ENCODE measurements at places on chromosomes 7 and 10.

DNA sequence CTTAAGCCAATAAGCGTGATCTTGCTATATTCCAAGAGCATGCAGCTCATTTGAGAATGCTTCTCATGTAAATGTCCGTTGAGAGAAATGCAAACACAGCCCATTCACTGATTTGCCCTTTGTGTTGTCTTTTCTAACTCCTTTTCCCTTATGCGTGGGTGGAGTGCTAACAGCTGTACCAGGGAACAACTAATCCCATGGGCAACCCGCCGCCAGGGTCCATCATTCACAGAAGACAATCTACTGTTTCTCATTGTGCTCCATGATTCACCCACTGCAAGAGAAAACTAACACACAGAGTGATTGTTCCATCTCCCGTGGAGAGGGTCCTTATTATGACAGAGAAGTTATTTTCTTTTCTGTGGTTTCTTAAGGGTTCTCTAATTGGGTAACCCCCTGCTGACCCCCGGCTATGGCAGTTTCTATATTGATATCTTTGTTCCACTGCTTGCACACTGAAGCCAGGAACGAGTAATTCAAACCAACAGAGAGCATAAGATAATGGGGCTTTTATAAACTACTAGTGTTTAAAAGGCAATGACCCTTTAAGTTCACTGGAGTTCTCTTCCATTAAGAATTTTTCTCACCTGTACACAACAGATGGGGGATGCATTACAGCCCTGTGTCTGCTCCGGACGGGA lies 298.7 kb downstream of the BAMBI start:
- no peak for DNase-seq

GRCh38 chr7:108099713-108100112 lies 30.4 kb downstream of the LAMB4 start:
- no peak for DNase-seq

- no peak for DNase-seq
These were observed 43.9 kb downstream of the STK32C start for GRCh38 chr10:132263866-132264265.

GRCh38 chr10:112538168-112538567 lies 91.2 kb downstream of the VTI1A start:
- no peak for DNase-seq

- DNase-seq, result no peak
These were observed 250.9 kb downstream of the PTEN start for GRCh38 chr10:88114368-88114767.

- no peak for DNase-seq
These were observed 1.2 kb downstream of the SGCE start for GRCh38 chr7:94654783-94655125.

- DNase-seq, result no peak
These were observed 167.7 kb upstream of the CCDC6 start for GRCh38 chr10:60073781-60074656.

GRCh38 chr7:123979876-123980275 lies 53.0 kb downstream of the TMEM229A start:
- no peak for DNase-seq

GRCh38 chr10:130882906-130883305 lies 428.6 kb downstream of the TCERG1L start:
- DNase-seq, result no peak

- no peak for DNase-seq
These were observed 21.9 kb upstream of the CAMK1D start for GRCh38 chr10:12327476-12327875.

GRCh38 chr10:17394854-17395253 lies 59.5 kb downstream of the ST8SIA6 start:
- DNase-seq, result no peak

DNA sequence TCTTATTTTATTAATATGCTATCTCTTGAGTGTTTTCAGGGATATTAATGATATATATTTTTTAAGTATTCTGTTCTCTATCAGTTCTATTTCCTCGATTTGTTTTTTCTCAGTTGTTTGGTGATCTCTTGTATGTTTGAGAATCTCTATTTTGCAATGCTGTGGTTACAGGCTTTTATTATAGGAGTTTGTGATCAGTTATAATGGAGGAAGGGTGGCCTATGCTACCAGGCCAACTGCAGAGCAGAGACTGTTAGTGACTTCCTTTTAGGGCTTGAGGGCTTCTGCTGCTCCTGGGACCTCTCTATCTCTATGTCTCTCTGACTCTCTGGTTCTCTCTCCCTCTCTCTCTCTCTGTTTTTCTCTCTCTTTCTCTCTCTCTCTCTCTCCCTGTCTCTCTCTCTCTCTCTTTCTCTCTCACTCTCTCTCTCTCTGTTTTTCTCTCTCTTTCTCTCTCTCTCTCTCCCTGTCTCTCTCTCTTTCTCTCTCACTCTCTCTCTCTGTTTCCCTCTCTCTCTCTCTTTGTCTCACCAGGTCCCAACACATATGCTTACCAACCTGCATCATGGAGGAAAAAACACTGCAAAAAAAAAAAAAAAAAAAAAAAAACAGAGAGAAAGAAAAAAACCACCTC lies 69.4 kb upstream of the CAV2 start:
- no peak for DNase-seq

- no peak for DNase-seq
These were observed 165.2 kb downstream of the FANK1 start for GRCh38 chr10:126061526-126061925.

DNA sequence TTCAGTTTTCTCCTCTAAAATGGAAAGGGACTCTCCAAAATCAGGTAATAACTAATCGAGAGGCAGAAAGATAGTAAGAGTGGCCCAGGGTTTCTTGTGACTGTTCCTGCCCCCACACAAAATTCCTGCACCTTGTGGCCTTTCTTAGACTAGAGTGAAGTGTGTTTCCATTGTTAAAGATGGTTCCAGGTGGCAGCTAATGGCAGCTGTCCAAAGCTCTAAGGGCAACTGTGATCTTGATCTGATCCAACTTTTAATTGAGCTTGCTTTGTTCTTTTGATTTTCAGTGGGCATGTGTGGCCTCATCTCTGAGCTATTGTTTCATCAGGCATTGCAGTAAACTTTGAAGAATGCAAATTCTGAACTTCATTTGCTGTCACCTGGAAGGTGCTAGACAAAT lies 19.4 kb downstream of the ACSL5 start:
- no peak for DNase-seq

DNA sequence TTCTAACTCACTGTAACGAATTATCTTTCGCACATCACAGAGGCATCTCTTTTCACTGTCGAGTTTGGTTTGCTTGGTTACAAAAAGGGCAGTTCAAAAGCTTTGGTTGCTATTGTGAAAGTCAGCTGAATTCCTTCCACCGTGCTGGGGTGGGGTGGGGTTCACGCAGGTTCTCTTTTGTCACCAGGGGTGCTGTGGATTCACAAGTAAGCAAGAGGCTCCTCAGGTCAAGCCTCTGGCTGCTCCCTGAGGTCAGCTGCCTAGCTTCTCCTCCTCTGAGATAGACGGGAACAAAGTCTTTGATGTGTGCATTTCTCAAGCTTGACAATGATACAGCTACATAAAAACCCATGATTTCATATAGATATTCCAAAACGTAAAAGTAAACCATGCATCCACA lies 47.7 kb downstream of the EGFR start:
- no peak for DNase-seq

- DNase-seq, result no peak
These were observed 63.4 kb downstream of the HDAC9 start for GRCh38 chr7:18558910-18559309.

- DNase-seq, result no peak
These were observed 175.1 kb downstream of the SRPK2 start for GRCh38 chr7:105213611-105214010.

- no peak for DNase-seq
These were observed 94.0 kb upstream of the PPP2R2D start for GRCh38 chr10:131806646-131807317.

GRCh38 chr10:102438374-102438773 lies 6.0 kb upstream of the CUEDC2 start:
- no peak for DNase-seq

- no peak for DNase-seq
These were observed 272.6 kb downstream of the DOCK4 start for GRCh38 chr7:111933609-111934008.

DNA sequence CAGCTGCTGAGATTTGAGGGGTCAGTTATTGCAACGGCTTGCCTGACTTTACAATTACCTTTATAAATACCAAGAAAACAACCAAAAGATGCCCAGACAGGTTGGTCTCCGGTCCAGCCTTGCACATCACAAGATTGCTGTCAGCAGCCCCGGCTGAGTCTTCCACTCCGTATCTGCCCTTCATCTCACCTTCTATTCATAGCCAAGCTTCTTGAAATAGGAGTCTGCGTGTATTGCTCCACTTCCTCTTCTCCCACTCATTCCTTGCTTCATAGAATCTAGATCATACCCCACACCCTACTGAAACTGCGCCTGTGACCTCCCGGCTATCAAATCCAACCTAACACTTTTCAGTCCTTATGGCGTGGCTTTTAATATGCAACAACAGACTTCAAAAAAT lies 31.1 kb upstream of the USP6NL start:
- DNase-seq, result no peak

DNA sequence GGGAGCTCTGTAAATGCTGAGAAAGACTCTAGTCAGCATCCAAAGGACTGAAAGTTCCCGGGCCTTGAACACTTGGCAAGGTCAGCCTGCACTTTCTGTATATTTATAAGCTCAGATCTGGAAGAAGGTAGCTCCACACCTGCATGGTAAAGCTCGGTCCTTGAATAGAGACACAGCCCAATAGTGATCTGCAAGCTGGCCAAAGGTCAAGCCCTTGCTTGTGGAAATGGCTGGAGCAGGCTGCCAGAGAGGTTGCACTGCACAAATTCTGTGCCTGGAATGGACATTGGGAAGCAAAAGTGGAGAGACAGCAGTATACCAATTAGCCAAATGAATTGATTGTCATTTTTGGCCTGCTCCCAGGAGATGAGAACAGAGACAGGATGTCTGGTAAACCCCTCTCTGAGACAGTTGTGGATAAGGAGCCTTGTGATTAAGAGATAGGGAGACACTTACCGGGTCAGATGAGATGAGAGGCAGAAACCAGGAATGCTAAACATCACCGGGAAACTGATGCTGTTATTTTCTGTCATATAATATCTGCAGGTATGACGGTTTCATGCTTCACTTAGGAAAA lies 8.0 kb upstream of the FRA10AC1 start:
- no peak for DNase-seq

GRCh38 chr10:100612601-100613595 lies 77.2 kb downstream of the HIF1AN start:
- DNase-seq, result no peak

DNA sequence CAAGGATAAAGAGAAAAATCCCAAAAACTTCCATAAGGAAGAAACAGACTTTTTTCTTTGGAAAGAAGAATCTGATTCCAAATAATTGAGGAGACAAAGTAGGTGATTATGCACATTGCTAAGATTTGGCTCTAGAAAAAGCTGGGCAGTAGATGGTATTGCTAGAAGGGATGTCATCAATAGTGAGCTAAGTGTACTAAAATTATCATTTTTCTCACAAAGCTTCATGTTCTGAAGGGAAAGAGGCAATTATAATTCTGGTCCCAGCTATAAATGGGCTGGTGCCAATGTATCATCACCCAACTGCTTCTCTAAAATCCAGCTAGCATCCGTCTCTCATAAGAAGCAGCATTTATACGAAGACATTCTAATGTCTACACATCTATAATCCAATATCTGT lies 23.9 kb downstream of the STEAP1 start:
- no peak for DNase-seq

- no peak for DNase-seq
These were observed 64.7 kb upstream of the CAV2 start for GRCh38 chr7:116434820-116435341.

DNA sequence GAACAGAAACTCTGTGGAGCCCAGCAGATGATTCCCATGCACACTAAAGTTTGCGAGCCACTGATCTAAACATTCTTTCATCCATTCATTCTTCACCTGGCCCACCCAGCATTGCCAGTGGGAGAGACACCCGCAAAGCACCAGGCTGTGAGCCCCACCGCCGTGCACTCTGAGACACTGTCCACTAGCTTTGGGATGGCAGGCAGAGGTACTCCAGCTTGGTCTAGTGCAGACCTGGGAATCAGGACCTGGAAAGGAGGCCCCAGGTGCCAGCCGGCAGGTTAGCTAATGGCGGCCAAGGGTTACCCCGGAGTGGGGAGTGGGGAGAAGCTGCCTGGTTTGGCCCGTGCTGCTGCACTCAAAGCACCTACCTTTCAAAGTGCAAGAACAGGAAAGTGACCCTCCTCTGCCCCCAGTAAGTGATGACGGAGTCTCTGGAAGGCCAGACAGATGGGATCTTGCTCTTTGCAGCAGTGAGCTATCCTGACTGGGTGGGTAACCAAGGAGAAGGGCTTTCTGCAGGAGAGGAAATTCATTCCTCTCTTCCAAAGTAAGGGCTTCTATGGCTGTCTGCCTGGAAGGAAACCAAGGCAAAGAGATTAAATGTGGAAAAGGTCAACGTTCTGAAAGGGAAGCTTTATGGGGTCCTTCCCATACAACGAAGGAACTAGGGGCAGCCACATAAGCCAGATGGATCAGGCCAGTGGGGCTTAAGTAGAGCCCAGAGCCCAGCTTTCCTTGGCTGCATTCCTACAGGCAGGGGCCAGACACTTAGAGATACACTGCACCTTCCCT lies 74.2 kb upstream of the LRRC4 start:
- DNase-seq, result no peak

GRCh38 chr7:95527033-95527775 lies 41.5 kb downstream of the ASB4 start:
- no peak for DNase-seq

- no peak for DNase-seq
These were observed 26.5 kb downstream of the HDAC9 start for GRCh38 chr7:18521945-18522566.

DNA sequence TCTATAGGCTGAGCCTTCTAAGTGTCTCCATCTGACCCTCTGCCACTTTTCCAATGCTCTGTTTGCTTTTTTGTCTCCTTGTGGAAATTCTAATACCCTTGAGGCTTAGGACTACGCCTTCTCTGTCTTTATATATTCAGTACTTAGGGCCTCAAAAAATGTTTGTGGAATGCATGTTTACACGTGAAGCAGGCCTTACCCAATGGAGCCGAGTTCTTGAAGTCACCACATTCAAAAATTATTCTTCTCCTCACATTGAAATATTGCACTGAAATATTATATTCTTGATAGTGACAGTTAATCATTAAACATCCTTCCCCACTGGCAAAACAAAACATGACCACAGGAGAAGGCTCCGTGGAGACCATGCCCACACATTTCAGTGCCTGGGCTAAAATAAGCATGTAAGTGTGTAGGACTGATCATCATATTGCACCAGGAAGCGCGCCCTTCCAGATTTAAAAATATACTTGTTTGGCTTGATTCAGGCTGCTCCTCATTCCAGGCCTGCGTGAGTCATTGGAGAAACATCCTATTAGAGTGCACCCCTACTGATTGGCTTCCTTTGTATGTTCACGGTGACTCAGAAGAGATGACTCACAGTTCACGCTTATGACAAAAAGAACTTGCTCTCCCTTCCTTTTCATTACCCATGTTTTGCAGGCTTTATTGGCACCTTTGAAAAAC lies 307.4 kb upstream of the AOAH start:
- peak; percentile 51 for DNase-seq

All from stimulated activated CD4-positive, alpha-beta T cell treated with anti-CD3 and anti-CD28 coated beads, TNF-alpha, amount 100 ng/mL, for 48 hours (primary cell).